ENCODE measurements at places on chromosomes 3 and 15.

DNA sequence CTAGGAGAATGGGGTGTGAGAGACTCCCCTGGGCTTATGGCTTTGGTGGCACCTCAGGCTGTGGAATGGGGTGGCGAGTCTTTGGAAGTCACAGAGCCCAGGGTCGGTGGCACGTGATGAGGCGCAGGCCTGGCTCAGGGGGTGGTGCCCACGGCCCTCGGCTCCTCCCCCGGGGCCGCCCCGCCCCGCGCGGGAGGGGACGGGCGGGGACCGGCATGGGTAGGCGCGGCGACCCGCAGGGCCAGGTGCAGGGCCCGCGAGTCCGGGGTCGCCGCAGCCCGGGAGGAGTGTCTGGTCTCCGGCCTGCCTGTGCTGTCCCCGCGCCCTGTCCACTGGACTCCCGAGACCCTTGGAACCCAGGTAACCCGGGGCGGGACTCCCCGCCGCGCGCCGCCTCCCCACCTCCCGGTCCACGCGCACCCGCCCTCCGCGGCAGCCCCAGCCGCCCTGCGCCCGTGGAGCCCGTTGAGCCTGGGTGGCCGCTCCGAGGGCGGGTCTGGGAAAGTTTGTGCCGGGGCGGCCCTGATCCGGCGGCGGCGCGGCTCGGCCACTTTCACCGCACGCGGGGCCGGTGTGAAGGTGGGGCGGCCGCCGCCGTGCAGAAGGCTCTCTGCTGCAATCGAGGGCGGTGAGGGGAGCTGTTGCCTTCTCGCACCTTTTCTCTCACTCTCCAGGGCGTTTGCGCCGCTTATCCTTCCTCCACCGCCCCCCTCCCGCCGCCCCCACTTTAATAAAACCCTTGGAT lies at the start of gene PAQR5:
Gene PAQR5, plus strand, starts transcription at position 216 of the 745 bp plus-strand sequence. CDS start 61,169 bp downstream, outside the sequence.
- peak; percentile 14 for DNase-seq

GRCh38 chr3:161474741-161475140 lies 21.9 kb upstream of the OTOL1 start:
- no peak for DNase-seq

DNA sequence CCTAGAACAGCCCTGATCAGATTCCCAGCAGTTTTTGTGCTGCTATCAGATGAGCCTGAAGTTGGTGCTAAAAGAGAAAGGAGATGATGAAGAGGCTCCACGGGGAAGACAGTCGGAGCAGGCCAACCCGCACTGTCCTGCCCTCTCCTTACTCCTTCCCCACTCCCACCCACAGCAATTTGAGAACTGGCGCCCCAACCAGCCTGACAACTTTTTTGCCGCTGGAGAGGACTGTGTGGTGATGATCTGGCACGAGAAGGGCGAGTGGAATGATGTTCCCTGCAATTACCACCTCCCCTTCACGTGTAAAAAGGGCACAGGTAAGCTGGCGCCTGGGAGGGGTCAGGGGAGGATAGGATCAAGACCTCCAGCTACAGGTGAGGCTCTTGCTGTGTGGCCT lies 22.6 kb downstream of the HAPLN3 start:
- DNase-seq: no peak

DNA sequence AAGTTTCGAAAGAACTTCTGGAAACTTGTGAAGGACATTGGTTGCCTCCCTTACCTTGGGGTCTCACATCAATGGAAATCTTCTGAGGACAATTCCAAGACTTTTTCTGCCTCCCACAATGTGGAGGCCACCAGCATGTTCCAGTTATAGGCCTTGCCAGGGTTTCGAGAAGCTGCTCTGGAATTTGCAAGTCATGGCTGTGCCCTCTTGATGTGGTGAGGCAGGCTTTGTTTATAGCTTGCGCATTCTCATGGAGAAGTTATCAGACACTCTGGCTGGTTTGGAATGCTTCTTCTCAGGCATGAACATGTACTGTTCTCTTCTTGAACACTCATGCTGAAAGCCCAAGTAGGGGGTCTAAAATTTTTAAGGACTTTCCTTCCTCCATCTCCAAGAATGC lies 4.1 kb downstream of the CXCR6 start:
- DNase-seq: no peak

DNA sequence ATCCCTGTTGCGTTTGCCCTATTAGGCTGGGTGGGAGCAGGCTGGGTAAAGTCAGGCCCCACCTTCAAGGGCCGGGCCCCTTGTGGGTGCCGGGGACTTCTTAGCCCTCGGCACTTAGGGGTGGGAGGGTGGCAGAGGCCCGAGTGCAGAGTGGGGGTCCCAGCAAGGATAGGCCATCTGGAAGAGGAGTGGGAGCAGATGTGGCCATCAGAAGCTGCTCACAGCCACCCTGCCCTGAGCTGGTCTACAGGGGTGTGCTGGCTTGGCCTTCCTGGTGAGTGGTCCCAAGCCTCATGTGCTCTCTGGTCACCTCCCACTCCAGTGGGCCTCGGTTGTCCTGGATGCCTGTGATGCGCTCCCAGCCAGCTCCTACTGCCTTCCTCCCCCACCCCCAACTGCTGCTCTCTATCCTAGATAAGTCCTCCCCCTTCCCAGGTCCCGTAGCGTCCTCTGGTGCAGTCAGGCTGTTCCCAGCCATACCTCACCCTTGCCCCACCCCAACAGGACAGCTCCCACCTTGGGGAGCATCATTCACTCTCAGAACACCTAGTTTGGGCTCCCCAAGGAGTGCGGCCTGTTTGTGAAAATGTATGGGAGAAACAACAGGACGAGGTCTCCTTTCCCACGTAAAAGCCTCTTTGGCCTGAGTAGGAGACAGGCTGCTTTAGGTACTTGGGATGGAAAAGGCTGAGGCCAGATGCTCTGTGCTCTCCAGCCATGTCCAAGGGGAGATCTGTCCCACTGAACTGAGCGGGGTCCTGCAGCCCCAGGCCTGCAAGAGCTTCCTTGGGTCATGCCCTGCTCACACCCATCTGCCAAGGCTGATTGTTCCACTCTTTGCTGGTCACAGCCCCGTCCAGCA lies 24.9 kb upstream of the PLXNA1 start:
- DNase-seq: no peak

GRCh38 chr15:92803852-92804609 lies 96.1 kb upstream of the CHD2 start:
- DNase-seq: peak; percentile 89

DNA sequence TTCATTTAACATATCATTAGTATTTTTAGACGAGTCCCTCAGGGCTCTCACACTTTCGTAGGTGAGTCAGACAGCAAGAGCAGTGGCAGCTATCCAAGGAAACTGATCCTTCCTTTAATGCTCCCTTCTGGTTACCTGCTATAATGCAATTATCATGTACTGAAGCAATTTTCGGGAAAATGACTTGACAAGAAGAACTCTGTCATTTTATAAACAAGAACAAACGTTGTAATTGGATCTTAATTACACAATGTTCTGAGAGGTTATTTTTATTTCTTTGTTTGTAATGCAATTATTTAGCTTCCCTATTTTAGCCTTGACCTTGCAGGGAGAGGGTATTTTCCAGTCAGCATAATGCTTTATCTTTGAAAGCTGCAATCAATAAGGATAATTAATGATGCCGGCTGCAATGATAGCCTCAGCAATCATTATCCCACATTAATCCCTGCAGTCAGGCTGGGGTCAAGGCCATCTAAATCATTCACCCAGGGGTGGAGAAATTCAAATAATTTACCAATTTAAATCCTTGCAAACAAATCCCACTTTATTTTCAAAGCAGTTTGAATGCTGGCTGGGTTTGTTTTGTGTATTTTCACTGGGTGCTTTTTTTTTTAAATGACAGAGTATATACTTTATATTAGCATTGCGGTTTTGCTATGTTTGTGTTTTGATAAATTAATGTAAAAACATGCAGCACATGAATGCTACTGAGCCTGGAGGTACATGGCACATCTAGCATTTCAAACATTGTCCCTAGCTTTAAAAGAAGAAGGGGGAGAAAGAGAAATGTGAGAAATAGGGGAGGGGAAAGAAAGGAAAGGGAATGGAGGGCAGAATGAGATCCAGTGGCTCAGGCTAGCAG lies 249.9 kb downstream of the SHOX2 start:
- no peak for DNase-seq

DNA sequence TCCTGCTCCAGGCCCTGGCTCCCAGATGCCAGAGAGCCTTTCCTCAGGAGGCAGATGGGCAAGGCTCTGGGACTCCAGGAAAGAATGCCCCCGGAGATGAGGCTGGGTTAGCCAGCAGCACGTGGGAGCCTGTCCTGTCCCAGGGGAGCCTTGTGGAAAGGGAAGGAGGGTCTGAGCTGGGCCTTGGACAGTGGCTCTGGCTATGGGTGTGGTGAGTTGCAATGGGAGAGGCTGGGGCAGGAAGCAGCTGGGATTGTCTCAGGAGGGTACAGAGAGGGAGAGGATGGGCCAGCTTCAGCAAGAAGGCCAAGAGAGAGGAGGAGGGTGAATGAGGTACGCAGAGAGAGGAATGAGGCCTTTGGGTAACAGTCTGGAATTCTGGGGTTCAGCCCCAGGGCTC lies 17.4 kb upstream of the CACNA2D2 start:
- DNase-seq: no peak

DNA sequence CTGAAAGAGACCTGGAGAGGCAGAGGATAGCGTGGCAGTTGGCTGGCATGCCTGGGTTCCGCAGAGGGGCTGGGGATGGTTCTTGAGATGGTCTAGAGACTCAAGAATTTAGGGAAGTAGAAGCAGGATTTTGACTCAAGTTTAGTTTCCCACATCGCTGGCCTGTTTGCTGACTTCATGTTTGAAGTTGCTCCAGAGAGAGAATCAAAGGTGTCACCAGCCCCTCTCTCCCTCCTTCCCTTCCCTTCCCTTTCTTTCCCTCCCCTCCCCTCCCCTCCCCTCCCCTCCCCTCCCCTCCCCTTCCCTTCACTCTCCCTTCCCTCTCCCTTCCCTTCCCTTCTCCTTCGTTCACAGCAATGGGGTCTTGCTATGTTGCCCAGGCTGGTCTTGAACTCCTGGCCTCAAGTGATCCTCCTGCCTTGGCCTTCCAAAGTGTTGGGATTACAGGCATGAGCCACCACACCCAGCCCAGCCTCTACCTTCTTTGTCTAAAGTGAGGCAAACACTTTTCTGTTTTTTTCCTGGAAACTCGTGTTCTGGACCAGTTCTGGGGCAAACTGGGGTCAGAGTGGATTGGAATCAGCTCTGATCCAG lies 10.2 kb downstream of the CHRD start:
- no peak for DNase-seq

- DNase-seq: peak; percentile 33
Observed at GRCh38 chr3:186823386-186823785, 17.1 kb upstream of the RFC4 start.

DNA sequence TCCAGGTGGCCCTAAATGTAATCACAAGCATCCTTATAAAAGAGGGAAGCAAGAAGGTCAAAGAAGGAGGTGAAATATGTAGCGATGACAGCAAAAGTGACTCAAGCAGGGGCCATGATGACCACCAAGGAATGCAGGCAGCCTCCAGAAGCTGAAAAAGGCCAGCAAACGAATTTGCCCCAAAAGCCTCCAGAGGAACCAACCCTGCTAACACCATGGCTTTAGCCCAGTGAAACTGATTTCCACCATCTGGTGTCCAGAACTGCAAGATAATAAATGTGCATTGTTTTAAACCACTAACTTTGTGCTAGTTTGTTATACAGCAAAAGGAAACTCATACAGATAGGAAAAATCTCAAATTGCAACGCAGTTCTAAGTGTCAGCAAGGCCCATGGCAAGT lies 23.0 kb upstream of the RBSN start:
- no peak for DNase-seq

- no peak for DNase-seq
Observed at GRCh38 chr3:101954936-101955335, 105.6 kb downstream of the NFKBIZ start.

DNA sequence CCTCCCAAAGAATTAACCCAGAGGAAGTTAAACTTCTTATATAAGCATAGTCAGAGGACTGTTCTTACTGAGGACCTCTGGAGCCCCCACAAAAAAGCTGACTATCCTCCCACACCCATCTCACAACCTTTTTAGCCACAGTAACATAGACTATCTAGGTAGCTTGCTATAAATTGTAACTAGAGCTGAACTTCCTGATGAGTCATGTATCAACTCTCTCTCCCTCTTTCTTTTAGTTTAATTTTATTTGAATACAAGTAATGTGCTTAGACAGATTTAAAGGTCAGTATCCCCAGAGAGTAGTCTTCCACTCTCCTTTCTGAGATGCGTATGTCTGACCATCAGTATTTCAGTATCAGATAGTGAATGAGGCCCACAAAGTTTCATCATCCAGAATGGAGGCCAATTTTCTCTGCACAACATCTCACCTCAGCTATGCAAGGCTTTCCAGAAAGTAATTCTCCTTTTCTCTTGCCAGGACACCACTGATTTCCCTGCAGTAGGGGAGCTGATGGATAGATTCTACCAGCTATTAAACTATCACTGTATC lies 104.0 kb upstream of the MYRIP start:
- no peak for DNase-seq

GRCh38 chr3:69639851-69640250 lies 99.4 kb upstream of the MITF start:
- no peak for DNase-seq

DNA sequence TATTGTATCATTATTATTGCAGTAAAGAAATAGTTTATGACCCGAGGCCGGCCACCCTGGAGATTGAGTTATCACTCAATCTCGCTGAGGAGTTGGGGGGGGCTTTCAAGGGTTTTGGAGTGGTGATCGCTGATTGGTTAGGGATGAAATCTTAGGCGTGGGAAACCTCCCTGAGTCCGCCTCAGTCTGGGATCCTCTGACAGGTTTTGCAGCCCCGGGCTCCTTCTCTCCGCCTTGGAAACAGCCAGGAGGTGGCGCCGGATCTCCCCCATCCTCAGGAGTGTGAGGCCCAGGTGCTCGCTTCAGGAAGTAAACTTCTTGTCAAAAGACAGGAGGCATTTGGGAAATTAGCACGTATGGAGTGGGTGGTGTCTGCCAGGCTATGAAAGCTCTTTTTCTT lies 41.1 kb upstream of the SEC61A1 start:
- peak; percentile 21 for DNase-seq

DNA sequence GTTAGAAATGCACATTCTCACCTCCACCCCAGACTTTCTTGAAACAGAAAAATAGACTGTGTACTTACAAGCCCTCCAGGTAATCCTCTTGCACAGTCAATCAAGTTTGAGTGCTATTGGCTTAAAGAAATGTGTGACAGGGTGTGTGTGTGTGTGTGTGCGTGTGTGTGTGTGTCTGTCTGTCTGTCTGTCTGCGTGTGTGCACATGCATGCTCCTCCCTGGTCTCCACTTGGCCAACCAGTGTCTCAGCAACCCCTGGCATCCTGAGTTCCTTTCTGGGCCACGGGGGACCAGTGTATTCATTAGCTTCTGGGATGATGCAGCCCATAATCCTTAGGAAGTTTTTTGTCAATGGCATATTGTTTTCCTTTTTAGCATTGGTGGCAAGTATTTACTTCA lies 128.8 kb upstream of the IL12A start:
- DNase-seq: no peak

GRCh38 chr3:188053036-188053340 lies 101.0 kb upstream of the LPP start:
- no peak for DNase-seq

- DNase-seq: no peak
Observed at GRCh38 chr3:48187579-48188265, 495 bp downstream of the CDC25A start.

GRCh38 chr3:17092583-17092933 lies 207.8 kb downstream of the PLCL2 start:
- DNase-seq: no peak
